ENCODE measurements at places on chromosomes 2 and 18.

- no peak for DNase-seq
Measured at GRCh38 chr2:147352264-147353071, 492.4 kb upstream of the ACVR2A start.

- no peak for DNase-seq
Measured at GRCh38 chr2:197672371-197672893, 3.0 kb downstream of the RFTN2 start.

DNA sequence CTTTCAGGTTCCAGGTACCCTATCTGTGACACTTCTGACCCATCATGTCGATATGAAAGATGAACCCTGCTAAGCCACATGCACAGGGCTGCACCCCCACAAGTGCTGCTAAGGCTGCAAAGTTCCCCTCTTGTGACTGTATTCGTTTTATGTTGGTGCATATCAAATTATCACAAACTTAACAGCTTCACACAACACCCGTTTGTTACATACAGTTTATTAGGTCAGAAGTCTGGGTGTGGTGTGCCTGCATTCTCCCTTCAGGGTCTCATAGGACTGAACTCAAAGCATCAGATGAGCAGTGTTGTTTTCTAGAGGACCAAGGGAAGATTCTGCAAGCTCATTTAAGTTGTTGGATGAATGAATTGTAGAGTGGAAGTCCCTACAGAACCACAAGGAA is 199.4 kb downstream of the ANAPC1 start:
- no peak for DNase-seq

DNA sequence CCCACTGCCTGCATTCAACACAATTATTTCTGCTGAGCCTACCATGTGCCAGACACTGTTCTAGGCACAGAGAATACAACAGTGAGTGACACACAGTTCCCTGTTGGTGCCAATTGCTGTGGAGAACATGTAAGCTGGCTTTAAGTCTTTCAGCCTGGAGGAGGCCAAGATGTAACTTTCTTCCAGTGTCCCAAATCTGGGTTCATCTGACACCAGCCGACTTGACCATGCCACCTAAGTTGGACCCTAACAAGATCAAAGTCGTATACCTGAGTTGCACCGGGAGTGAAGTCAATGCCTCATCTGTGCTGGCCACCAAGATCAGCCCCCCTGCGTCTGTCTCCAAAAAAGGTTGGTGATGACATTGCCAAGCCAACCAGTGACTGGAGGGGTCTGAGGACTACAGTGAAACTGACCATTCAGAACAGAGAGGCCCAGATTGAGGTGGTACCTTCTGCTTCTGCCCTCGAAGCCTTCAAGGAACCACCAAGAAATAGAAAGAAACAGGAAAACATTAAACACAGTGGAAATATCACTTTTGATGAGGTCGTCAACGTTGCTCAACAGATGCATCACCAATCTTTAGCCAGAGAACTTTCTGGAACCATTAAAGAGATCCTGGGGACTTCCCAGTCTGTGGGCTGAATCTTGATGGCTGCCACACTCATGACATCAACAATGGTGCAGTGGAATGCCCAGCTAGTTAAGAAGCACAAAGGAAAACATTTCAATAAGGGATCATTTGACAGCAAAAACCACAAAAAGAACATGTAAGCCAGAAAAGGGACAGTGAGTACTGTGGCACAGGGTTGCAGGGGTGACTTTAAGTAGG is 6.3 kb downstream of the TRABD2A start:
- no peak for DNase-seq

- no peak for DNase-seq
Measured at GRCh38 chr2:236928380-236929037, 157.2 kb upstream of the COPS8 start.

- DNase-seq, result no peak
Measured at GRCh38 chr2:218756599-218757377, 25.2 kb upstream of the CYP27A1 start.

GRCh38 chr2:37379881-37380296 is 35.5 kb downstream of the QPCT start:
- no peak for DNase-seq

GRCh38 chr2:132884705-132885104 is 214.7 kb upstream of the LYPD1 start:
- DNase-seq, result no peak

DNA sequence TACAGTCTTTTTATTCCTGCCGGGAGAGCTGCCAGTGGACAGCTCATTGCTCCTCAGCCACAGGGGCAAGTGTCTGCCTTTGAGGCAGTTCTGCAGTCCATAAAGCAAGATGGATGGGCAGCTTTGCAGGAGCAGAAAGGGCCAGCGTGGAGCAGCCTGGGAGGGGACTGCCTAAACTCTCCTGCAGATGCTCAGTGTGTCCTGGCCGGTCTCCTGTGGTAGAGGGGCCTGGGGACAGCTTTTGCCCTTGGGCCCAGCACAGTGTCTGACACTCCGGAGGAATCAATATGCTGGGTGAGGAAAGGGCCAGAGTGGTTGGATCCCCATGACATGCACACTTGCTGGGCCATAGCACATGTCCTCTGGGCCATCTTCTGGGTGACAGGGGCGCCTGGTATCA is 65.7 kb upstream of the DAPL1 start:
- DNase-seq, result no peak

- peak; percentile 11 for DNase-seq
Measured at GRCh38 chr18:7301094-7301493, 70.2 kb downstream of the LRRC30 start.

DNA sequence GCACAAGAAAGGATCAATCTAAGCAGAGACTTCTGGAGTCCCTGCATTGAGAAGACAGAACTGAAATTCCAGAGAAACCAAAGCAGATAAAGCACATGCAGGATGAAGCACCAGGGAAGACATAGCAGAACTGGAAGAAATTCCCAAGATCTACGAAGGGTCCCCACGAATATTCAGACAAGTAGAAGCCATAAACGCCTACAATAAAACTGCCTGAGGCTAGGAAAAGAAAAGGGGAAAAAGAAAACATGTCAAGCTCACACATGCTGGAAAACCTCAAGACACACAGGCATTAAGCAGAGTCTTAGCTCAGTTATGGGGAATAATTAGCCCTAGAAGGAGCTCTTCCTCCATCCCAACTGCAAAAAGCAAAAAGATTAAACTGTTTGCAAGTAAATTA is 171.2 kb downstream of the NBAS start:
- no peak for DNase-seq

DNA sequence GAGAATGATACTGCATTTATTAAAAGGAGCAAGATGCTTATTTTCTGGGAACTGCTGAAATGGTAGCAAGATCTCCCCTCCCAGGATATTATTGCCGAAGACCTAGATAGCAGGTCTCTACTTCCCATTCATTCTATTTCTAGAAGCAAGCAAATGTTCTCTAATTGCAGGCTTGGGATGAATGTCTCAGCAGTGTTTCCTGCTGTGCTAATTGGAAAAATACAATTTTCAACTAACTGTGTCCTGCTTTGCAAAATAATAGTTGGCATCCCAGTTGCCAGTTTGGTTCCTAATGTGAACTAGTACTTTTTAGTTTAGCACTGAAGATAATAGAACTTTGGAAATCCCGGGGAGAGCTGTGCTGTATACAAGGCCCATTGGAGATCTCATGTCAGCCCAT is 26.1 kb downstream of the SLC20A1 start:
- DNase-seq, result no peak

- DNase-seq, result no peak
Measured at GRCh38 chr2:174184915-174185314, 63.4 kb downstream of the OLA1 start.

DNA sequence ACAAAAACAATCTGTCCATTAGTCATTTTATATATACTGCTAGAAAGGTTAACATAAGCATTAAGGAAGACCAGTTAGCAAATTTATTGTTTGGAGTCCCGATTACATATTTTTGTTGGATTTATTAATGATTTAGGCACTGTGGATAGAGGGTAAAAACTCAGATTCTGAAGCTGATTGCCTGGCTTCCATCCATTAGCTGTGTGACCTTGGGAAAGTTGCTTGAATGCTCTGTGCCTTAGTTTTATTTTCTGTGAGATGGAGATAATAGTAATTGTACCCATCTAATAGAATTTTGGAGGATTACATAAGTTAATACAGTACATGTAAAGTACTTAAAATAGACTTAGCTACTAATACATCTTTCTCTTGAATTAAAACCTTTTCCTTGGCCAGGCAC is 36.3 kb upstream of the NEMP2 start:
- no peak for DNase-seq

GRCh38 chr2:116754381-116755101 is 1060.0 kb upstream of the DDX18 start:
- no peak for DNase-seq

DNA sequence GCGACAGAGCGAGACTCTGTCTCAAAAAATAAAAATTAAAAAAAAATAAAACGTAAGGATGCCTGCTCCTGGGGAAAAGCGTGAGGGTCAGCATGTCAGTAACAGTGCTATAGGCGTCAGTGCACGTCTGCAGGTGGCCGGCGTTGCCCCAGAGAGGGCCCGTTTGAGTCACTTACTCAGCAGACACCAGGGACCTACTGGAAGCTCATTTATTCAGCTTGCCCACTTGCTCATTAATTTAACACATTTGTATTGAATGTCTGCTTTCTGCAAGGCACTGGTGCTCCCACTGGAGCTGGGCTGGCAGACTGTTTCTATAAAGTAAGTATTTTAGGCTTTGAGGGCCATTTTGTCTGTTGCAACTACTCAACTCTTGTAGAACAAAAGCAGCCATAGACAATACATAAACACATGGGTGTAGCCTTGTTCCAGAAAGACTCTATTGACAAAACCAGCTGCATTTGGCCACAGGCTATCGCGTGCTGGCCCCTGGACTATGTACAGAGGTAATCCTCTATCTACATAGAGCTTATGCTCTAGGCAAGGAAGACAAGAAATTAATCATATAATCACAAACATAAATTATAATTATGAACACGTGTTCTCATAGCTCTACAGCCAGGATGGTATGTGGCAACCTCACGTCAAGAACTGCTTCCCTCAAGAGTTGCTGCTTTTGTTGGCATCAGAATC is 73.2 kb downstream of the KLHL29 start:
- no peak for DNase-seq

- no peak for DNase-seq
Measured at GRCh38 chr2:23155022-23155421, 230.0 kb upstream of the KLHL29 start.

DNA sequence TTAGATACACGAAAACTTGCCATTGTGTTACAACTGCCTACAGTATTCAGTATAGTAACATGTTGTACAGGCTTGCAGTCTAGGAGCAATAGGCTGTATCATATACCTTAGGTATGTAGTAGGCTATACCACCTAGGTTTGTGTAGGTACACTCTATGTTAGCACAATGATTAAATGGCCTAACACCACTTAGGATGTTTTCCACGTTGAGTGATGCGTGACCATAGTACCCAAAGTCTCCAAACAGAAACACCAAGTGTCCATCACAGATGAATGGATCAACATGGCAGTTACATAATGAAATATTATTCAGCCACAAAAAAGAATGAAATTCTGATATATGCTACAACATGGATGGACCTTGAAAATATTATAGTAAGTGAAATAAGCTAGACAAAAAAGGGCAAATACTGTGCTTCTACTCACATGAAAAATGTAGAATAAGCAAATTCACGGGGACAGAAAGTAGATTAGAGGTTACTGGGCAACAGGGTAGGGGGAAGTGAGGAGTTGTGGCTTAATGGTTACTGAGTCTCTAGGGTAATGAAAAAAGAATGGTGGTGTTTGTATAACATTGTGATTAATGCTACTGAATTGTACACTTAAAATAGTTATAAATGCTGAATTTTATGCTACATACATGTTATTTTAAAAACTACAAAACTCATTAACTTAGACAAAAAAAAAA is 62.6 kb downstream of the TMEM131 start:
- no peak for DNase-seq

DNA sequence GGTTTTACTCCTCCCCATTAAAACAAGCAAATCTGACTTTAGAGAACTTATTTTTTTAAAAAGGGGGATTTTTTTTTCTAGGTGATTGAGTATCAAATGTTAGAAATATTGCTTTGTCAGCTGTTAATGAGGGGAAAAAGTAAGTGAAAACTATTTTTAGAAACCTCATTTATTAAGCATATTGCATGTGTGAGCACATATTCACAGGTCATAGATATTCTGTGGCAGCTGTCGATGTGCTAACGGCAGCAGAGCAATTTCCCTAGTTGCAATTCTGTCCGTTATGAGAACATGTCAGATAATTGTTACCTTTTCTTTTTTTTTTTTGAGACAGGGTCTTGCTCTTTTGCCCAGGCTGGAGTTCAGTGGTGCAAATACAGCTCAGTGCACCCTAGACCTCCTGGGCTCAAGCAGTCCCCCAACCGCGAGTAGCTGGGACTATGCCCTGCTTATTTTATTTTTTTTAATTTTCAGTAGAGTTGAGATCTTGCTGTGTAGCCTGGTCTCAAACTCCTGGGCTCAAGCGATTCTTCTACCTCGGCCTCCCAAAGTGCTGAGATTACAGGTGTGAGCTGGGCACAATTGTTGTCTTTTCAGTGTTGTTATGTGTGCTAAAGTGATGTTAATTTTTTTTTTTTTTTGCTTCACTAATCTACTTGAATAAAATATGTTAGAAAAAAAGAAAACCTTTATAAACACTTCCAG is 69.8 kb downstream of the MTA3 start:
- no peak for DNase-seq

DNA sequence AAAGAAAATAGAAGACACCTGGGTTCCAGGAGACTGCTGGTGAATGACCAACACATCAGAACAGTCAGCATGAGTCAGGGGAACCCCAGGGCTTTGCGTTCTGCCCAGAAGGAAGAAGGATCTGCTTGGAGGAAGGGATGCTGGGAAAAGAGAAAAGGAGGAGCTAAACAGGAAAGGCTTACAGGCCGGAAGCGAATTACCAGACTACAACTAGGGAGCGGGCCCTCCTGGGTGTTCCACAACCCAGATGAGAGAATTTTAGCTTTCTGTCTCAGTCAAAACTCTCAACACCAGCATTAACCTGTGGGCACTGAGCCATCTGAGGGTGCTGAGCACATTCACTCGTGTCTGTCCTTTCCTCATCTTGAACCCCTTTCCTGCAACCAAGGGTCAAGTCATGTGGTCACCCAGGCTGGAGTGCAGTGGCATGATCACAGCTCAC is 19.2 kb downstream of the CDC42EP3 start:
- DNase-seq, result no peak

DNA sequence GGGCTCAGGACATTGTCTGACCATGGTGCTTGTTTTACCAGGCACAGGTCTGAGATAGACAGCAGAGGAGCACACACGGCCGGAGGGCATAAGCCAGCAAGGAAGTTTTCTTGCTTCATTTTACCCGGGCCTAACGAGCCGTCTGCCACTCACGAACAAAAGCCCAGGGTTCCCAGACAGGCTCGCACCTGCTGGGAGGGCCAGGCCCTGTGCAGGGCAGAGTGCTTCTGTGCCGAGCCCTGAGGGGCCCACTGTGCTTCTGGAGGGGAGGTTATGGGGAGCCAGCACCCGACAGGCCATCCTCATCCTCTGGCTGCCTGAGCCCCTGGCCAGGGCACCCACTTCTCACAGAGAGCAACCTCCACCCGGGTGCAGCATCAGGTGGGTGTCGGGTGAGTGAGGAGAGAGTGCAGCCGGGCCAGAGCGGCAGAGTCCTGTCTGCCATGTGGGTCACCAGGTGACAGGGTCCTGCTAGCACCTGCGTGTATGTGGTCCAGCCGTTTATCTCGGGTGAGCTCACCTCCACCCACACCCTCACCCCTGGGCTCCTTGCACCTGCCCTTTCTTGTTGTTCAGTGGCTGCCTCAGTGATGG is 297.9 kb downstream of the NDUFA10 start:
- no peak for DNase-seq
